Naive thymus-derived CD8-positive, alpha-beta T cell (primary cell): ENCODE measurements at places on chromosomes 6 and 20. TPM values are rescaled to one million over a fixed set of nuclear protein-coding genes. Genes with fewer than 3 reads are reported as not detected.

CRISP2 gene
- not detected for polyA plus RNA-seq

COL20A1 gene
- not detected for polyA plus RNA-seq

CLPSL1 gene
- polyA plus RNA-seq: not detected

ATXN1 gene
- 4.0 TPM for polyA plus RNA-seq

RHAG gene
- polyA plus RNA-seq: not detected

IYD gene
- not detected for polyA plus RNA-seq

ABRACL gene
- polyA plus RNA-seq: 210 TPM

PHIP gene
- 11.9 TPM for polyA plus RNA-seq

TNNC2 gene
- polyA plus RNA-seq: not detected

RALY gene
- polyA plus RNA-seq: 181 TPM

EMILIN3 gene
- 0.13 TPM for polyA plus RNA-seq

TP53TG5 gene
- 0.42 TPM for polyA plus RNA-seq

KIF3B gene
- polyA plus RNA-seq: 2.2 TPM

SPATA25 gene
- polyA plus RNA-seq: 0.24 TPM

KIZ gene
- polyA plus RNA-seq: 27.7 TPM

MUC22 gene
- polyA plus RNA-seq: not detected

EIF6 gene
- 174 TPM for polyA plus RNA-seq

NHLRC1 gene
- 0.19 TPM for polyA plus RNA-seq

SASH1 gene
- not detected for polyA plus RNA-seq

MYCT1 gene
- polyA plus RNA-seq: not detected

CLIC5 gene
- 0.29 TPM for polyA plus RNA-seq

CLVS2 gene
- polyA plus RNA-seq: not detected

GPR63 gene
- polyA plus RNA-seq: 0.04 TPM

PARD6B gene
- 2.0 TPM for polyA plus RNA-seq

OPRL1 gene
- polyA plus RNA-seq: 0.77 TPM

FGD2 gene
- not detected for polyA plus RNA-seq

DBNDD2 gene
- 13.5 TPM for polyA plus RNA-seq

ID4 gene
- polyA plus RNA-seq: not detected

UBE2C gene
- not detected for polyA plus RNA-seq

HLA-DQA1 gene
- polyA plus RNA-seq: 11.0 TPM

XKR7 gene
- not detected for polyA plus RNA-seq

LTA gene
- 29.9 TPM for polyA plus RNA-seq

REPS1 gene
- polyA plus RNA-seq: 28.4 TPM

ZFP57 gene
- polyA plus RNA-seq: 1.8 TPM

HTR1E gene
- not detected for polyA plus RNA-seq

RNF5 gene
- 102 TPM for polyA plus RNA-seq

PRRT1 gene
- polyA plus RNA-seq: 2.8 TPM

LTB gene
- 1,173 TPM for polyA plus RNA-seq

RBBP8NL gene
- not detected for polyA plus RNA-seq

TCFL5 gene
- 1.5 TPM for polyA plus RNA-seq

DPPA5 gene
- not detected for polyA plus RNA-seq

PNLDC1 gene
- 0.36 TPM for polyA plus RNA-seq

TBCC gene
- 112 TPM for polyA plus RNA-seq

CST2 gene
- not detected for polyA plus RNA-seq

TINAG gene
- not detected for polyA plus RNA-seq

HLA-DRB5 gene
- 1.8 TPM for polyA plus RNA-seq

RNGTT gene
- 16.6 TPM for polyA plus RNA-seq

FAM209B gene
- 1.7 TPM for polyA plus RNA-seq

BHLHE23 gene
- not detected for polyA plus RNA-seq

CST5 gene
- polyA plus RNA-seq: not detected

TRERF1 gene
- 3.8 TPM for polyA plus RNA-seq

HLA-DOA gene
- 33.2 TPM for polyA plus RNA-seq

C20orf144 gene
- polyA plus RNA-seq: not detected

TTK gene
- 0.44 TPM for polyA plus RNA-seq

TMEM200A gene
- not detected for polyA plus RNA-seq

CD40 gene
- polyA plus RNA-seq: 3.1 TPM

NKX2-4 gene
- polyA plus RNA-seq: not detected

CENPW gene
- 5.0 TPM for polyA plus RNA-seq

WFDC12 gene
- not detected for polyA plus RNA-seq
